Substantia nigra (tissue), 51 donors: ENCODE measurements at places on chromosomes 3 and 15.

DNA sequence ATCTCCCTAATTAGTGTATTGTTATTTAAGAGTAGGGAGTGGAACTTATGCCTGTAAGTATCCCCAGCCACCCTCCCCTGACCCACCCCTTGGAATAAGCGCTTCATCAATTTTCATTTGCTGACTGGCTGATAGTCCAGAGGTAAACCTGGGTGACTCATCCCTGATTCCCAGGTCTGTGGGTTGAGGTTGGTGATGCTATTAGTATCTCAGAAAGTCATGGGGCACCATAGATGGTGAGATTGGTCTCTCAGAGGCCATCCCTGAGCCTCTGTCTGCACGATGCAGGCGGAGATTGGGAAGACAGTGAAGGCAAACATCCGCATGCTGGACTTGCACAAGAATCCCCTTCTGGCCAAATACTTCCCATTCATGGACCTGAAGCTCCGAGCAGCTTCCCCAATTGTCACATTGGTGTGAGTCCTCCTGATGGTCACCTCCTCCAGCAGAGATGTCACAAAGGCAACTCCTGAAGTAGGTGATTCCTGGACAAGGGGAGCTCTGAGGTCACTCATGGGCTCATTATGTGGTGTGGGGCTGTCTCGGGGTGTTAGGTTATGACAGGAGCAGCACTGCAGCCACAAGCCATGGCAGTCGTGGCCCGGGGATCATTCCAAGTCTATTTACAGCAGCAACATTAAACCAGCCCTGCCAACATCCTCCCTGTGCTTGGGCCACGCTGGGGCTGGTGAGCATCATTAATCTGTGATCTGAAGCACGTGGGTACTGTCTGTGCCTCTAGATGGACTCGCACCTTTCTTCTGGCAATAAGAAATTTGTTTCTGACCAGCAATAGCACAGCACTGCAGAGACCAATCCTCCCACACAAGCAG is 6.8 kb upstream of the TXNRD3 start:
- no peak for DNase-seq

DNA sequence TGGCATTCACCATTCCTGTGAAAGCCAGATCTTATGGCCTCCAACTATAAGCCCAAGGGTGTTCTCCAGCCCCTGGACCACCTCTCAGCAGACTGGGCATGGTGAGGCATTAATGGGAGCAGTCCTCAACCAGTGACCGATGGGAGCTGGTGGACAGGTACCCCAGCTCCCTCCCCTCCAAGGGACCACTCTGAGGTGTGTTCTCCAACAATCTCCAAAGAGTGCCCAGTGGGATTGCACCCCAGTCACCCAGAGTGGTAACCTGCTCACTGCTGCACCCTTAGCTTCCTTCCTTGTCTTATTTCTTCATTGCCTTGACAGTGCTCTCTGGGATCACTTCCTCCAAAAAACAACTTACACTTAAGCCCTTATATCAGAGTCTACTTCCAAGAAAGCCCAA is 8.2 kb upstream of the ITGA11 start:
- DNase-seq: no peak

DNA sequence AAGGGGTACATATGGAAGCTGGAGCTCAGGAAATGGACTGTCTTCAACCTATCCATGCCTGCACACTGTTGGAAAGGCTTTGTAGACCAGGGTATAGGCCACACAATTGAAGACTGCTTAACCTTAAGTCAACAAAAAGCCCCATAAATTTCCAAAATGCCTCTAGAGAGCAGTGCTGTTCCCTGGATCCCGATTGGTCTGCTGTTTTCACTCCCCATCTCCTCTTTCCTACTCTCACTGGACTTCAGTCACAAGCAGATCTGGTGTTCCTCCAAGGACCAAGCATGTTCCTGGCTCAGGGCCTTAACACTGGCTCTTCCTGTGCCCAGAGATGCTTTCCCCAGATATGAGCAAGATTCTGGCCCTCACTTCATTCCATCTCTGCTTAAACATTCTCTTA is 22.8 kb upstream of the LRRC34 start:
- DNase-seq: no peak

DNA sequence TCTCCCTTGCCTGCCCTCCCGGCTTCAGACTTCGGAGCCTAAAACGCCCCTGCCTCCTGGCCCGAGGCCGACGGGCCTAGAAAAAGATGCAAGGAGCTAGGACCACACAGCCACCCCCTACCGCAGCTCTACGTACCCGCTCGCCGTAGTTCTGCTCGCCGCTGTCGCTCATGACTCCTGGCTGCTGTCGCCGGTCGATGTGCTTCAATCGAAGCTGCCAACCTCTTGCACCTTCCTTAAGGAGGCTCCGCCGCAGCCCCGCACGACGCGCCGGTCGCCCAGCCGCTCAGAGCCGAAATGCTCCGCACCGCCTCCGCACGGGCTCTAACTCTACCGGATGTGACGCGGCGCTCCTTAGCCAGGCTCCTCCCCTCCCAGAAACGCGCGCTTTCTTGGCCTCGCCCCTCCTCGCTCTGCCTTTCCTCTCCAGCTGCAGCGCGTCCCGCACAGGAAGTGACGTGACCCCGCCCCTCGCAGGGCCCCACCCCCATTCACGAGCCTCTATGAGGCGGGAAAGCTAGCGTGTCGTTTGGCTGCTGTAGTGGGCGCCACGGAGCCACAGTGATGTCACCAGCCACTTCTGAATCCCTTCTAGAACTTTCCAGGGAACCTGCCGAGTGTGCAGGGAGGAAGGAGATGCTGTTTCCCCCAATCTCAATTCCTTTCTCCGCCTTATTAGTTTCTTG is at the start of gene TRA2B:
Gene TRA2B, minus strand, starts transcription at position 326 of the 686 bp plus-strand sequence. Its CDS starts 154 bp downstream, at position 172.
- peak; percentile 78 for DNase-seq

- no peak for DNase-seq
Measured at GRCh38 chr15:39078026-39078425, 502.9 kb upstream of the THBS1 start.

DNA sequence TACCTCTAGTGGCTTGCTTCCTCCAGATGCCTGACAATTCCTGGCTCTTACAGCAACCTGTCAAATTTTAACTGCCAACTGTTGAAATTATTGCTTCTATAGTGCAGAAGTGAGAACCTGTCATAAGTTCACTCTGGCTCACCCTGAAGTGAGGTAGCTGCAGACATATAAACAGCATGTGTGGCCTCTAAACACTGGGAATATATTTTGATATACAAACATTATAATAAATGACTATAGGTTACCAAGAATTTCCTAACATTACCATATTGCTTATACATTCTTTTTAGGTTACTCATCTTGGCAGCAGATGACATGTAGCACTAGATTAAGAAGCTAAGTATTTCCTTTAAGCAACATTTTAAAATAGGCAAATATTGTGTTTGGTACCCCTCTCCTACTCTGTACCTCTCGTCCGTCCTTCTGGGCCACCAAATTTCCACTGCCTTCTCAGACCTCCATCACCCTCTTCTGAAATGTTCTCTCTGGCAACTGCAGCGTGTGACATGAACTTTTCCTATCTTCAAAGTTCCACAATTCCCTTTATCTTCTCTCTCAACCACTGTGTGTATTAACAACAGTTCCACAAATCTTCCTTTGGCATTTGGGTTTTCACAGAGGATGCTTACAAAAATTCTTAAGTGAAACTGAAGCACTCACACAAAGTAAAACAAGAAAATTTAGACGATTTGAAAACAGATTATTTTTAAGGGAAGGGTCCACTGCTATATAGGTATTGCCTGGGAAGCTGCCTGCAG is 15.3 kb upstream of the XXYLT1 start:
- no peak for DNase-seq

DNA sequence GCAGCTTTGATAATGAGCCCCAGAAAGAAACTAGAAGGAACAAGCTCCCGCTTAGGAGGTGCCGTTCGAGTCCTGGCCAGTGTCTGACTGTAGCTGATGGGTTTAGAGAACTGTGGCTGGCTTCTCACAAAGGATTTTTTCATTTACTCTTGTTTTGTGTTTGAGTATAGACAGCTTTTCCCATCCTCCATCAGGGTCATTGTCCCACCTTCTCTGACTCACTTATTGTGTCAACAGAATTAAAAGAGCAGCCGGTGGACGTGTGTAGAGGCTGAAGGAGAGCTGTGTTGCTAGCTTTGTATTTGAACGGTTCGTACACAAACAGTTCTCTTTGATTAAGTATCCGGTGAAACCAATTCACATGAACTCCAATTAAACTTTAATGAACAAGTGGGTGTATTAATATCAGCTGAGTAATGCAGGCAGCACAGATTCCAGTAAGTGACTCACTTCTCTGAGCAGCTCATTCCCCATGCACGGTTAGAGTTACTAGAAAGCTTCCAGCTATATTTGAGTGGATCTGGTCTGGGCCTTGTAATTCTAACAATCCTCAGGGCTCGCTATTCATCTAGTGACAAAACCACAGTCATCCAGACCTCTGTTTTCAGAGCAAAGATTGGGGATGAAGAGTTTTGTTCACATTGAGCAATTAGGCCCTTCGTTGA is 141.0 kb downstream of the LPP start:
- DNase-seq: peak; percentile 42

GRCh38 chr3:75329476-75330097 is 334.5 kb upstream of the FRG2C start:
- no peak for DNase-seq

DNA sequence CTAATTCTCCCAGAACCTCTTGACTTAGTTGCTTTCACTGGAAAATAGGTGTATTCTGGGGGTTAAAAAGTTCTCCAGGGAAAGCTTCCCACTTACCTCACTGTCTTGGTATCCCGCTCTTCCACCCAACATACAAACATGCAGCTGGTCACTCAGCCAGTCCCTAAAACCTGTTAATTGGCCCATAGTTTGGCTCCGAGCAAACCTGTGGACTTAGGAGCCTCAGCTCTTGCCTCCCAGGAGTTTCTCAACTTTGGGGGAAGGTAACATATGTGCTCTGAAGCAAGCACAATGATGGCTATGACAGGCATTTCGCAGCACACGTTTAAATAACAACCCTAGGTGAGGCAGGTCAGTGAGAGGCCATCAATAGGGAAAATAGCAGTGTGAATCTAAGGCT is 25.8 kb upstream of the LRRFIP2 start:
- no peak for DNase-seq

DNA sequence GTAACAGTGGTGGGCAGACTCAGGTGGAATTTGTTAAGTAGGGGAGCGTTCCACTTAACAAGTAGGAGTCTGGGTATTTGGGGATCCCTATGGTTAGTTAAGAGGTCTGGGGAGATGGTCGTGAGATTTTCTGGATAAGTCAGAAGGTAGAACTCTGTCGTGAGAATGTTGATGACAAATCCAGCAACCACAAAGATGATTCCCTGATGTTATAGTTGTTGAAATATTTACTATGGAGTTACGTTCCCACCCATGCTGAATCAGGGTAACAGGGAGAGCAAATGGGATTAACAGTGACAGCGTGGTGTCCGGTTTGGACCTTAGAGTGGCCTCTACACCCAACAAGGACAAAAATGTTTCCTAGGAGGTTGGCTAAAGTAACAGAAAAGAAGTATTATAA is 110.8 kb downstream of the MFSD1 start:
- DNase-seq: no peak

DNA sequence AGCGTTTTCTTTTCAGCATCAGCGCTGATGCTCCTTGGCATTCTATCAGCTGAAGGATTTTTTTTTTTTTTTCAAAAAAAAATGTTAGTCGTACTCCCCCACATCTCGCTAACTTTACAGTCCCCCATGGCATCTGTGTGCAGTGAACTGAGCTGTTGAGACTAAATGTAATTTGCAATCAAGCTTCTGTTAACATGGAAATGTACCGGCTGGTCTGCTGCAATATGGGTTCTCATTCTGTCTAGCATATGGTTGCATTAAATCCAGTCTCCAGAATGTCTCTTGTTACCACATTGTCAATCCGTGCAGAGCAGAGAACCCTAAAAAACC is 32.2 kb upstream of the TPRG1 start:
- no peak for DNase-seq

DNA sequence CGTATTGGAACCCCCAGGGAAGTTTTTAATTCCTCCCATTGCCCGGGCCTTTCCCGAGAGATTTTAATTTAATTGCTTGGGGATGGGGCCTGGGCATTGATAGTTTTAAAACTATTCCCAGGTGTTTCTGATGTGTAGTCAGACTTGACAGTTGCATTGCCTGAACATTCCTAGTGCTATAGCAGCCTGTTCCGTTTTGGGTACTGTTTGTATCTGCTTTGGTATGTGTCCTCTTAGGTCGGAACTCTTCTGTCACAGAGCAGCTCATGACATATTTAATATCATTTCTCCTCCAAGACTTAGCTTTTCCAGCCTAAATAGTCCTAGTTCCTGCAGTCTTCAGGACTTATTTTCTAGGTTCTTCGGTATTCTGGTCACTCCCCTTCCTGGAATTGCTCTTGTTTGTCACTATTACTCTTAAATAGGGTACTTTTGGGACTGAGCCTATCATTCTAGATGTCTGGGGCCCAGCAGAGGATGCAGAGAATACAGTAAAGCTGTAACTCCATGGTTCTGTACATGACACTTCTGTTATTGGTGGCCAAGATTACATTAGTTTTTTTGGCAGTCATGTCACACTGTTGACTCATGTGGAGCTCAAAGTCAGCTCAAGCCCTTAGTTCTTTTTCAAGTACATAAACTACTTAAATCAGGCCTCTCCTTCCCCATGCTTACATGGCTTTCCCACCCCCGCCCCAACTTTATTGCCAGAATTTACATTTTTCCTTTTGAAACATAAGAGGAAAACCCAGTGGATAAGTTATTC is 81.5 kb downstream of the BBX start:
- DNase-seq: no peak

DNA sequence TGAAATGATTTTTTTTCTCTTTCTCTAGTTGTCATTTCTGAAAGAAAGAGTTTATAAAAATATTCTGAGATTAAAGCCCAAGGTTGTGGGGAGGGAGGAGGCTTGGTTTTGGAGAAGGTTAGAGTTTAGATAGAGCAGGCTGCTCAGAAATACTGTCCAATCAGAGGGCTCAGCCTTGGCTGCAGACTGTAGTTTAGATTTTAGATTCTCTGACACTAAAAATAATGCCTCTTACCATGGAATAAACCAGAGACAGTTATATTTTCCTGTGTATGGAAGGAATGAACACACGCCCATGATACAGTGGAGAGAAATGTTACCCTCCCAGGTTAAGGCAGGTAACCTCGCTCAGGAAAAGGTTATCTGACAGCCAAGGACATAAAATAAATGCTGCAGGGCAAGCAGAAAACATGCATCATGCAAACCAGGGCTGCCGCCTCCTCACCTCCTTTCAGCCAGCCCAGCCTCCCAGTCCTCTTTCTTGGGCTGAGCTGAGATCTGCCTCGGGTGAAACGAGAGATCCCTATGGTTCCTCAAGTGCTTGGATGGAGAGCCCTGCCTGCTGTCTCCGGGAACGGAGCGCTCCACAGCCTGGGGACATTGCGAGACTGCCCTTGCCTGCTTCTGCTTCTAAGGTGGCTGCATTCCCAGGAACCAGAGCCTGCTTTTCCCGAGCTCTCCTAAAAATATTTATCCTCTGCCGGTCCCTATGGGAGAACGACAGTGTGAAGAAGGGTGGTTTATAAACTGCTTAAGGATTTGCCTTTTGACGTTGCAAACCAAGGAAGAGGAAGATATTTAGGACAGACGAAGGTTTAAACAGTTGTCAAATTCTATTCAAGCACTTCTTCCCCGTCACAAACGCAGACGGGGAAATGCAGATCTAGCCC is 848 bp downstream of the NCEH1 start:
- DNase-seq: peak; percentile 26

- no peak for DNase-seq
Measured at GRCh38 chr3:25037049-25037547, 391.0 kb upstream of the RARB start.
